Germinal center (tissue), 1 donor: ENCODE measurements at places on chromosomes 16 and 17.

GRCh38 chr17:50952013-50952412 is 85.9 kb upstream of the TOB1 start:
- DNase-seq = no peak

GRCh38 chr16:51457775-51458174 is 306.7 kb upstream of the SALL1 start:
- no peak for DNase-seq

DNA sequence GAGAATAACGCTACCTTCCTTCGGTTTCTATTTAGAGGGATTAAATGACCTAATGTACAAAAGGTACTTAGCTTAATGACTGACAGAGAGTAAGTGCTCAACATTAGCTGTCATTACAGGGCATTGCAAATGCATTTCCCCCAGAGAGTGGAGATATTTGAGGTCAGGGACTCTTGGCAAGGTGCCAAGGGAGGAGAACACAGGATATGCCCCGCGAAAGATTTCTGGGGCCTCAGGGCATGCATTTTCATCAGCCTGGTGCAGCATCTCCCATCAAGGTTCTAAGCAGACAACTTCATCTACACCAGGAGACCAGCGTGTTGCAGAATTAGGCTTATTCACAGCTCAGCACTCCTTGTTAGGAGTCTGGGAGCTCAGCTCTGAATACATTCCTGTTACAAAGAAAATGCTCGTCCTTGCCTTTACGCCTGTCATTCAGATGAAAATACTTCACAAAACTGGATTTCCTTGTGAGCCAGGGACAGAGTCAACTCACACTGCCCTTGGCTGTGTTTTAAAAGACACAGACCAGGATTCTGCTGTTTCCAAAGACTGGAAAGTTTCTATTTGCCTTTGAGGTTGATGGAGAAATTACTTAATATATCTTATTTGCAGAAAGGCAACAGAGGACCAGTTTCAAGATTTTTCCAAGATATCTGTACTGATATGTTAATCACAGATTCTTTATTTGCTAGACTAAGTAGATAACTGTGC is 108.2 kb downstream of the VAT1L start:
- DNase-seq = no peak

DNA sequence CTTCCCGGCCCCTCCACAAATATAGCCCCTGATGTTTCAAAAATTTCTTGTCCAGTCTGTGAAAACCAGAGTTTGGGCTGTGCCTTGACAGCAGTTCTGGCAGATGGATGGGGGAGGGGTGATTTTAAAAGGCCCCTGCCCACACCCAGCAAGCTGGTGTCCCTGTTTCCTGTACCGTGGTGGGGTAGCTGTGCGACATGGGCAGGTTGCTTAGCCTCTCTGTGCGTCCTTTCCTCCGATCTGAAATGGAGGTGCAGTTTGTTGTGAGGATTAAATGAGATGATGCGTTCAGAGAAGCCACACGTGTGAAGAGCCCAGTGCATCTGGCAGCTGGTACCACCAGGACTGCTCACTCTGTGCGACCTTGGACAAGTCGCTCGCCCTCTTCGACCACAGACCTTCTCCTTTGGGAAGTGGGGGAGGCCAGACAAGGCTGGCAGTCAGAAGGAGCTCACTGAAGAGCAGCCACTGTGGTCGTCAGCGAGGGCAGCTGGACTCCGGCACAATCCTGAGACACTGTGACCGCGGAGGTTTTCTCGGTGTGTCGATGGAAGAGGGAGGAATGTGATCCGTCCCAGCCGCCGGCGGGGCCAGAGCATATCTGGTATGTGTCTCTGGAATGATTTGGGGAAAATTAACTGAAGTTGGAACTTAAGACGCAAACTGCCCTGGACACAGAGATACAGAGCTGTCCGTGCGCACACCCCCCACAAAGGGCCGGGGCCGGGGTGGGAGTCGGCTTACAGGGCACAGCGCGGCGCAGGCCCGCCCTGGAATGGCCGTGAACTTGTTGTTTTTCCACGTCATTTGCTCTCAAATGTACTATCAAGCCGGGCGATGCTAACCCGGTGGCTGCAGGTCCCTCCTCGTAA is 721 bp upstream of the WFIKKN2 start:
- DNase-seq = no peak

- DNase-seq = no peak
Measured at GRCh38 chr17:28960256-28961061, 9.1 kb upstream of the PHF12 start.

GRCh38 chr16:8183176-8184099 is 406.9 kb downstream of the TMEM114 start:
- DNase-seq = no peak

- DNase-seq = no peak
Measured at GRCh38 chr16:51522902-51523301, 371.8 kb upstream of the SALL1 start.
